SW480 (cell line): ENCODE measurements at places on chromosomes 6 and 20.

DNA sequence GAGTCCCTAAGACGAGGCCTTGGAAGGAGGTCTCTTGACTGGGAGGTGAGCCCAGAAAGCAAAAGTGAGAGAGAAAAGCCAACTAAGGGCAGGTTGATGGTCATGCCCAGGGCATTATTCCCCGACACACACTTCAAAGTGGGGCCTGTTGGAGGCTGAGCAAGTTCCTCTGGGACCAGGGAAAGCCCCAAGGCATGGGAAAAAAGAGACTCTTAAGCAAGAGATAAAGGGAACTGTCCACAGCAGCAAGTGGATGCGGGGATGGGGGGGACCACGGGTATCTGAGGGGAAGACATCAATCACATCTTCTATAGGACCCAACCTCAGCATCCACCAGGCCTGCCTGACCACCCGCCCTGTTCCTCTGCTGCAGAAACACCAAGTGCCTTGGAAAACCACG, 119.9 kb upstream of the MAFB start:
- no peak for DNase-seq

GRCh38 chr6:131807644-131808459, at the start of gene ENPP1:
TSS of gene ENPP1 (plus strand) at chr6:131808020. CDS start at chr6:131808036, 16 bp downstream.
- DNase-seq: peak; percentile 26

DNA sequence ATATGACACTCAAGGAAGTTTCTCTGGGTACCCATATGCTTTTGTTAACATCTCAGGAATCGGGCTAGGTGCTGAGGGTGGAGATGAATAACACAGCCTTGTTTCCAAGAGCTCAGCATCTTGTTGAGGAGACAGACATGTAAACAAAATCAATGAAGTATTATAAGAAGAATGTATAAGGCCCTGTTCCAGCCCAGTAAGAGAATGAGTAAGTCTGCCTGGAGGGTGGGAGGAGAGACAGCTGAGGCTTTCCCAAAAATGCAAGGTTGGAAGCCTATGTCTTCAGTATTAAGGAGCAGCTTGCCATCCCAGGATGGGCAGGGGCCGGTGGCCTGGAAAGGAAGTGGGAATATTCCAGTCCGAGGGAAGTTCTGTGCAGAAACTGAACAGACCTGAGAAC, 615.3 kb upstream of the BTBD3 start:
- DNase-seq: no peak

- no peak for DNase-seq
Measured at GRCh38 chr6:96001891-96002575, 13.7 kb upstream of the FUT9 start.

- no peak for DNase-seq
Measured at GRCh38 chr6:113004470-113005270, 657.5 kb downstream of the RFPL4B start.

DNA sequence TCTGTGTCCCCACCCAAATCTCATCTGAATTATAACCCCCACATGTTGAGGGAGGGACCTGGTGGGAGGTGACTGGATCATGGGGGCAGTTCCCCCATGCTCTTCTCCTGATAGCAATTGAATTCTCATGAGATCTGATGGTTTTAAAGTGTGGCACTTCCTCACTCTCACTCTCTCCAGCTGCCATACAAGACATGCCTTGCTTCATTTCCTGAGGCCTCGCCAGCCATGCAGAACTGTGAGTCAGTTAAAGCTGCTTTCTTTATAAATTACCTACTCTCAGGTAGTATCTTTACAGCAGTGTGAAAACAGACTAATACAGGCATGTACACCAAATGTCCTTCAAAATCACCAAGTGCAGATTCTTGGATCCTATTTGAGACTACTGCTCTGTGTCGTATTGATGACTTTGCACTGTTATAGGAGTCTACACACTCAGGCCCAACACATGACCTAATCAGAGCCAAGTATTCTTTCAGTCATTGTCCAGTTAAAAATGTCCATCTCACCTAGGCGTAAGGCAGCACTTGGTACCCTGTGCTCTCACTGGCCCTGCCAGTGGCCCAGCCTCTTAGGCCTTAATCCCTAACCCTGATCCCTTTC, 52.8 kb upstream of the UST start:
- no peak for DNase-seq

DNA sequence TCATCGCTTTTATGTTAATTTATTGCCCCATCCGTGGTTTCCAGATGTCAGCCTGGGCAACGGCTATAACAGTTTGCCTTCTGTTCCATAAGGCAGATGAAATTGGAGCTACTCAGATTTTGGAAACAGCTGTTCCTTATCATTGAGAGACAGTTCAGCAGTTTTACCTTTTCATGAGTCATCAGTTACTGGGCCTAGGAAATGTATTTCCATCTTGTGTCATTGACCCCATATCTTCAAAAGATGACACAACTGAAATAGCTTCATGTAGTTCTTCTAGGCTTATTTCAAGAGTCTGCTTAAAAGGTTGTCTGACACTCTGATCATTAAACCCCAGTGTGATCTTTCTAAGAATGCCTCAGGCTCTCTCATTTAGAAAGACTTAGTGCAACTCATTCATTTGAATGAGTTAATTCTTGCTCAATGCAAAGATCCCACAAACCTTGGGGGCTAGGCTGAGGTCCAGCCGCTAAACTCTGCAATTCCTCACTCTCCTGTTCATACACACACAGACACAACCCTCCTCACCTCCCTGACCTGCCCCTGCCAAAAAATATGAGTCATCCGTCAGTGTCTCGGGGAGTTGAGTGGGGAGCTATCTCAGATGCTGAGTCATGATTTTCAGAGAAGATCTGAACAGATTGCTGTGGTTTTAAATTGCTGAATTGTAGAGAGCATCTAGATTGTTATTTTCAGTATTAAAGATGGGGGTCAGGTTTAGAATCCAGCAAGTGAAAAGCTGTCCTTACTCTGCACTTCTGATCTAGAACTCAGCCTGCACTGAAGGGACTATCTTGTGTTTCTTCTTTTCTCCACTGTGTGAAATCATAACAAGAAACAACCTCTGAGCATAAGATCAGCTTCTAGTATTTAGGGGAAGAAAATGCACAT, 61.8 kb downstream of the RPP40 start:
- peak; percentile 75 for DNase-seq

DNA sequence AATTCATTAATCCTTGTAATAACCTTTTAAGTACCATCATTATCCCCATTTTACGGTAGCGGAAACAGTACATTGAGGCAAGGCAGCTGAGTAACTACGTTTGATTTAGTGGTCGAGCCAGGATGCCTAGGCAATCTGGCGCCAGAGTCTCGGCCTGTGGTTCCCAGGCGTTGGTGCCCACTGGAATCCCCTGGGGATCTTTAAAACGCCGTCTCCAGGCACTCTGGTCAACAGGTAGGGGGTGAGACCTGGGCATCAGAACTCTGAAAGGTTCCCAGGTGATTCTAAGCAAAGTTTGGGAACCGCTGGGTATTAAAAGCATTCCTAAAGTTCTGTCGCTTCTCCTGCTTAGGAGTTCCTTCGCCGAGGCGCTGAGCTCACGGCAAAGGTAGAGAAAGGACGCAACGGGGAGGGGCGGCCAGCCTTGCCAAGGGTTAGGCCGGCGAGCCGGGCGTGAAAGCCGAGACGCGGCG, 939 bp downstream of the DTNBP1 start:
- no peak for DNase-seq

DNA sequence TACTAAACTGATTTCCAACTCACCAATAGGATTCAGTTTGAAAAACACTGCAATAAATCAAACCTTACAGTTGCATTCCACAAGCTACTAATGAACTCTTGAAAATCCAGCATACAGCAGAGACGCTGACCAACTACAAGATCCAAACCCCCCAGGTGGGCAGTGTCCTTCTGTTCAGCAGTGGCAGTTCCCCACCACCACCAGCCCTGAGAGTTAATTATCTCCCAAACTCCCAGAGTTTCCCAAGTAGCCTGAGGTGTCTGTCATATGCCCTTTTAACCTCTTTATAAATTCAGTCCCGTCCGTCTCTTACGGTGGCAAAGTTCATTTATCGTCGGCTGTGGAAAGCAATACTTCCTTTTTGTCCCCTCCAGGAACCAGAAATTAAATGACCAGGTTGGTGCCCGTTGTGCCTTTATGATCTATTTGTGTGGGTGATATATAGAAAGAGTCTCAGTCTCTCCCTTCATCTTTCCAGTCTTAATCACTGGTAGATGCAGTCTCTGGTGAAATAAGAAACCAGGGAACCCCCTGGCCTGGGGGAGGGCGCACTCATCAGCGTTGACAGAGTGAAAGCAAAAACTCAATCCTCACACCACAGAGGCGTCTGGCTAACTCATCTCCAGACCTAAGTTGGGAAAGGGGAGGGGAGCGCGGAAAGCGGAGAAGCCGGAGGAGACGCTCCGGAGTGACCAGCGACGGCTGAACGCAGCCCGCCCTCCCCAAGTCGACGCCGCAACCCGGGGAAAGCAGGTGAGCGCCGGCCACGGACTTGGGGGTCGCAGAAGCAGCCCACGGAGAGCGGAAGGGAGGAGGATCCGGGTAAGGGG, 717 bp downstream of the MRPL14 start:
- peak; percentile 55 for DNase-seq

GRCh38 chr6:136188486-136188885, 61.6 kb downstream of the MTFR2 start:
- no peak for DNase-seq

- no peak for DNase-seq
Measured at GRCh38 chr6:166277018-166277417, 31.2 kb downstream of the PRR18 start.

- no peak for DNase-seq
Measured at GRCh38 chr20:23673209-23673608, 15.6 kb downstream of the CST4 start.

- DNase-seq: no peak
Measured at GRCh38 chr6:42571611-42572342, 7.9 kb downstream of the UBR2 start.

DNA sequence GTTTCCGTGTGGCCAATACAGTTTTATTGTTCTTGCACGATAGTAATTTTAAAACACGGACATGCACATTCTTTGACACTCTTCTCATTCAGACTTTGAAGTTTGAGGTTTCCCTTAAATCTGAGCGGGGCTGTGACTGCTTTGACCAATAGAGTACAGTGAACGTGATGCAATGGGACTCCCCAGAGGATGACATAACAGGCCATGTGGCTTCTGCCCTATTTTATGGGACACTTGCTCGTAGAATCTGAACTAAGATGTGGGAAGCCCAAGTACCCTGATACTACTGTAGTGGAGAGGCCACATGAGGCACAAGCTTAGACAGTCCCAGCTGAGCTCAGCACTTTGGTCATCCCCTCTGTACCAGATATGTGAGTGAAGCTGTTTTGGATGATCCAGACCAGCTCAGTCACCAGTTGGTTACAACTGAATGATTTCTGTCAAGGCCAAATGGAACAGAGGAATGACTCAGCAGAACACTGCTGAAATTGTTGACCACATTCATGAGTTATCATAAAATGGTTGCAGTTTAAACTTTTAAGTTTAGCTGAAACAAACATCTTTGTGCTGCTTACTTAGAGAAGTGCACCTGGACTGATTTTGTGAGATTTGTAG, 279.4 kb downstream of the RFPL4B start:
- DNase-seq: no peak

GRCh38 chr20:58405504-58406291, 16.7 kb downstream of the VAPB start:
- no peak for DNase-seq

DNA sequence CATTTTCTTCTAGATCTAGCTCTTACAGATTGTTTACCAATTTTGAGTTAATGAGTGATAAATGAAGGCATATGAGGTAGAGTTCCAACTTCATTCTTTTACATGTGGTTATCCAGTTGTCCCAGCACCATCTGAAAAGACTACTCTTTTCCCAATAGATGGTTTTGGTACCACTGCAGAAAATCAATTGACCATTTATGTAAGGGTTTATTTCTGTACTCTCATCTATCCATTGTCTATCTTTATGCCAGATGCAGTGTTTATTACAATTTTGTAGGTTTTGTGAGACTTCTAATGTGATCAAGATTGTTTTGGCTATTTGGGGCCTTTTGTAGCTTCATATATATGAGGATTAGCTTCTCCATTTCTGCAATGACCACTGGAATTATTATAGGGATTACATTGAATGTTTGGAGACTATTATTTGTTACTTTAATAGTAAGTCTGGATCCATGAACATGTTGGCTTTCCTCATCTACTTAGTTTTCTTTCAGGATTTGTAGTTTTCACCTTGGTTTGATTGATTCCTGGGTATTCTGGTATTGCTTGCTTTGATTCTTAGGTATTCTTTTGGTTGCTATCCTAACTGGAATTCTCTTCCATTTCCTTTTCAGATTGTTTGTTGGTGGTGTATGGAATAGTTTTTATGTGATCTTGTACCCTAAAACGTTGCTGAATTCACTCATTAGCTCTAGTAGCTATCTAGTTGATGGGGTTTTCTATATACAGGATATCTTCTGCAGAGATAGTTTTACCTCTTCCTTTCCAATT, 10.4 kb downstream of the SNRPB start:
- DNase-seq: no peak

GRCh38 chr6:56345376-56345995, 98.1 kb upstream of the COL21A1 start:
- DNase-seq: no peak

DNA sequence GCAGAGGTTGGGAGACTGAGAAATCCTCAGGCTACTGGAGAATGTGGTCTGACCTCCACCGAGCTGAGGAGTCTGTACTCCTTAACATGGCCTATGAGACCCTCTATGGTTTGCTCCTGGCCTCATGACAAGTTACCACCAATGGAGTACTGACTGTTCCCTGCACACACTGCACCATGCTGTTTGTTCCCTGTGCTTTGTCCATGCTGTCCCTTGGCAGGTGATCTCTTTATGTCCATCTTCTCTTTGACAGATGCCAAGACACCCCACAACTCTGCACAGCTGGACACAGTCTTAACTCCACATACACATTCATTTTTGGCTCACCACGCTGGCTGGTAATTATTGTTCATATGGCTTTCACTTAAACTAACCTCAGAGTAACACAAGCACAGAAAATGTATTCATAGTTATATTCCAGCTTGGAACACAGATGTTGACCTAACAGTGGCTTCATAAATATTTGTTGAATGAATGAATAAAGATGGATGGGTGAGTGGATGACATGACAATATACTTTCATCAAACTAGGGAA, 258.0 kb downstream of the ATXN1 start:
- no peak for DNase-seq

GRCh38 chr20:18276821-18277220, 11.5 kb upstream of the ZNF133 start:
- DNase-seq: peak; percentile 70
